Activated CD4-positive, alpha-beta T cell treated with anti-CD3 and anti-CD28 coated beads, Interleukin-2, amount 50 U/mL, for 24 hours (primary cell): ENCODE measurements at places on chromosomes 6 and 20.

DNA sequence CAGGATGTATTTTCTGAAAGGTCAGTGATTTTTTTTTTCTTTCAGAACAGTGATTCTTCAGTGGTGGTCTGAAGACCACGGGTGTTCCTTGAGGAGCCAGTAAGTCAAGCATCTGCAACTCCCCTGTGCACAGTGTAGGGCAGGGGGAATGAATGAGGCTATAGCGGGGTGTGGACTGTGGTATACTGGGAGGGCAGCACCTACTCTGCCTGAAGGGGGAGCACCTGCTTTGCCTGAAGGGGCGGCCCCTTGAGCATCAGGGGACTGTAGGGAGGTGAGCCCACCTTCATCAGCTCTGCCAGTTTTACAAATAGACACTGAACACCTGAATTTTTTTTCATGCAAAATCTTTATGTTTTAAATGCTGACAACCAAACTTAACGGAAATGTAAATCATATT lies 77.5 kb upstream of the RIPOR2 start:
- DNase-seq = no peak

DNA sequence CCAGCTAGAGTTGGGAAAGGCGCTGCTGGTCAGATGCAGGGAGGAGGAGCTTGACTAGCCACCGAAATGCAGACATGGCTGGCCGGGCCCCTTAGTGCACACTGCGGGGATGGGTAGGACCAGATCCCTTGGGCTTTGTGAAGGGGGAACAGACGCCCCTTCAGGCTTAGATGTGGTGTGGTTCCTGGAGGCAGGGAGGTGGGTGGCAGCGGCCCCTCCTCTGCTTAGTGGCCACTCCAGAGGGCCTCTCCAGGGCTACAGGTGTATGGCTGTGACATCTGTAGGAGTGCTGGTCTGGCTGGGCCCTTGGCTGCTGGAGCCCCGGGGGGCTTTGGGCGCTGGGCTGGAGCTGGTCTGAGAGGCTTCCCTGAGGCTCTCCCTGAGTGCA lies 5.9 kb downstream of the CCND3 start:
- DNase-seq = no peak

- DNase-seq = no peak
Observed at GRCh38 chr6:85185977-85186376, 263.9 kb upstream of the NT5E start.

DNA sequence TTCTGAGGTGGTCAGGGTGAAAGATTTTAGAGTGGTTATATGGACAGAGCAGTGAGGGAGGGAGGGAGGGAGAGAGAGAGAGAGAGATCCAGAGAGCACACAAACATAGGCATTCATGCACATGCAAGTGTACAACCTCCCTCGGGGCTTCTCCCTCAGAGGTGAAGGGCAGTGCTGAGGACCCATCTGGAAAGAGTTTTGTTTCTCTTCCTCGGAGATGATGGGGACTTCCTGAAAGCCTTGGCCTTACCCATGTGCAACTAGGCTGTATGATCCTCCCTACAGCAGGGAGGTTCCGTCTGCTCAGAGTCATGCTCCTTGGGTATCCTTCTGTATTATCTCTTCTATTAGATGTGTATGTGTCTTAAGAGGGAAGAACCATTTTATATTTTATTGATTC lies 21.4 kb upstream of the TSPYL1 start:
- no peak for DNase-seq
